Stimulated activated CD4-positive, alpha-beta T cell treated with anti-CD3 and anti-CD28 coated beads, Interleukin-1b, Interleukin-23, amount 100 ng/mL, for 1 hour (primary cell): ENCODE measurements at places on chromosomes 6 and 20.

- no peak for DNase-seq
These were observed 27.8 kb downstream of the TNFAIP3 start for GRCh38 chr6:137894779-137895385.

GRCh38 chr20:6671829-6672228, 95.7 kb upstream of the BMP2 start:
- no peak for DNase-seq

GRCh38 chr6:42696526-42697267, 25.7 kb downstream of the PRPH2 start:
- no peak for DNase-seq

DNA sequence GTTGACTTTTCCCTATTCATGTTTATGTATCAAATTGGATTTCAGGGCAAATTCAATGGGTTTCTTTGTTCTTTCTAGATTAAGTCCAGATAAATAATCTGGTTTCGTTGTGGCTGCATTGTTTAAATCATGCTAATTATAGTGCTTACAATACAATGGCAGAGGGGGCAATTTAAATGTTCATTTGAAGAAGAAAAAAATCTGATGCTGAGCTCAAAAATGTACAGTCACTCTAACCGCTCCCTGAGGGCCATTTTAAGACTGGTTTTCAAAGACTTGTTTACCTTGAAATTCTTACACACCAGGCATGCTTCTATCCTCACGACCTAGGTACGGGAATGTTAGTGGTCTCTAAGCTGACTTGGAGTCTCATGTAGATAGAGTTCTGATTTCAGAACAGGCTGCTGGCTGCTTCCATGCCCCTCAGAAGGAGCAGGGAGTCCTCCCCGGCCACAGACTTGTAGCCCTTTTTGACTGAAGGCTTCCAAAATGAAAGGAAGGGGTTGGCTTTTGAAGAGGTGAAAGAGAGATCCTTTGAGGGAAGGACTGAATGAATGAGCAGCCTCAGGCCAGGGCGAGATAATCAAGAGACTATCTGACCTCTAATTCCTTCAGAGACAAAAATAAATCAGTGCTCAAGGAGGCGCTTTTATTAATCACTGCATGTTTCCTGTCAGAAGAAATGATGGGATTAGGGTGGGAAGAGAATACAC, 86.1 kb upstream of the ZNF217 start:
- no peak for DNase-seq

DNA sequence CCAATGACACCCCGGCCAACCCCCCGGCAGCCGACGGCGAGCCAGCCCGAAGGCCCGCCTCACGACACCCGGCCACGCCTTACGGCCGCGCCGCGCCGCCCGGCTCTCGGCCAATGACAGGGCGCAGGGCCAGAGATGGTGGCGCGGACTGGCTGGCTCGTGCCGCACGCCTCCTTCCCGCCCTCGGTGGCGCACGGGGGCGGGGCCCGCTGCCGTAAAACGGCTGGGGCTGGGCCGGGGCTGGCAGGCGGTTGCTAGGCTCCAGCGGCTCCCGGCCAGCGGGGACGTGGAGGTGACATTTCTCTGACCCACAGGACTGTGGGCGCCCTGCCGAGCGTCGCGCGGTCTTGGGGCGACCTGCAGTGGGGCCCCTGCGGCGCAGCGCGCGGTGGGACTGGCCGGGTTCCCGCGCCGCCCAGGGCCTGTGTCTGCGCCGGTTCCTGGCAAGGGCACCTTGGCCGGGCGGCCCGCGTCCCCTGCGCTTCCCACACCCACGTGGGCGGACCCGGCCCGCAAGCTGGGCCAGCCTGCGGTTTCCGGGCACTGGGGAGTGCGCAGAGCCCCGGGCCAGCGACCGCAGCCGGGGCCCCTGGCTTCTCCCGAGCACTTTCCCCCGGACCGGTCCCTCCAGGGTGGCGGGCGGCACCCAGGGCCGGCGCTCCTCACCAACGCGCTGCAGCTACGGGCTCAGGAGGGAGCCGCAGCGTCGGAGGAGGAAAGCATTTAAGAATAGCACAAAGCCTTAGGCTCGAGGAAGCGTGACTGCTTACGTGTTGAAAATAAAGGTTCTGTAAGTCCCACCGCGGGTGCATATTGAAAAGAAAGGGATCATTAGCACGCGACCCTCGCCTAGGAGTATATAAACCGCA, at the start of gene MPC1:
Gene MPC1 (minus strand): TSS at position 8 of the 869 bp plus-strand sequence. CDS start 64 bp downstream, outside the sequence.
- DNase-seq: peak; percentile 84

DNA sequence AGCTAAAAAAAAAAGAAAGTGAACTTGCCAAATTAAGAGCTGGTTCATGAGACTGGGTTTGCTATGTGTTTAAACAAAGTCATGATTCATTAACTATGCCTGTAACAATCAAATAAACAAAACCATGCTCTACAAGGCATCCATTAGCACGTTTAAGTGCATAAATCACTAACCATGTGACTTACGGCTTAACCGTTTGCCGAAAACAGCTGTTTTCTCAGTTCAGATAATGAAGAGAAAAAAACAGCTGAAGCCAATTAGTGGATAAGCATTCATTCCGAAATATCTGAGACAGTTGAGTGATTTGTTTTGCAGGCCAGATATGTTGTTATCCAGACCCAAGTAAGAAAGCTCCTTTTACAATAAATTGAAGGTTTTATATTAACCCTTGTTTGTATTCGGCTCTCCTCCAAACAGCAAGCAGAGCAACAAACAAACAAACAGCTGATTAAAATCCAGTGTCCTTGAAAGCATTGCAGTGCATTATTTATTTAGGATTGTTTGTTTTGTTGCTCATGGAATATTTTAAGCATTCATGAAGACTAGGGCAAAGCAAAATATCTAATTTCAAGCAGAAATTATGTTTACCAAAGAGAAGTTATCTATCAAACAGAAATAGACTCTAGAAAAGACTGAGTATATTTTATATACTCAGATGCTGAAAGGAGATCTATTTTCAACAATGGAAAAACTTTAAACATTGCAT, 343.5 kb downstream of the RFPL4B start:
- no peak for DNase-seq

DNA sequence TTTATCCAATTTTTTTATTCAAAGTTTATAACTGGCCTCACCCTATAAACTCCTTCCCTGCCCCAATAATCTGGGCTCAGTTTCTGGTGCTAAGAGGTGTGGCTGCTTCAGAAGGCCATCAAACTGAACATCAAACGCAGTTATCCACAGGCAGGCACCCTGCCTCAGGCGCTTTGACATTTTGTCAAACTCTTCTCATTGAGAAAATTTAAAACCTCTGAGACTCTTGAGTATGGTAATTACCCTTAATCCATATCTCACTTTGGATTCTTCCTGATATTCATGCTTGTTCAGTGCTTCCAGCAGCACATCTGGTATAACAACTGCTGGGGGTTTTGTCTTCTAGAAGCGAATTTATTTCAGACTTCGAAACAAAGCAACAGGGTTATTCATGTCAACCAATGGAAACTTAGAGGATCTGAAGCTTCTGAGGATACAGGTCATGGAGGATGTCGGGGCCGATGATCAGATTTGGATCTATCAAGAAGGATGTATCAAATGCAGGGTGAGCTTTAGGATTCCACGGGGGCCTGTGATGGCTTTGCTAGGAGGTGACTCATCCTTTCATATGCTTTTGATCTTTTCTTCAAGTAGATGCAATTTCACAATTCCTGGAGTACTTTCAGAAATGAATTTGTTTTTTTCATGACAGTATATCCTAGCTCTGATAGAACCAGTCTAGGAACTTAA, 68.2 kb downstream of the RTN4IP1 start:
- no peak for DNase-seq

- no peak for DNase-seq
These were observed 43.2 kb upstream of the OSTM1 start for GRCh38 chr6:108117427-108118358.

DNA sequence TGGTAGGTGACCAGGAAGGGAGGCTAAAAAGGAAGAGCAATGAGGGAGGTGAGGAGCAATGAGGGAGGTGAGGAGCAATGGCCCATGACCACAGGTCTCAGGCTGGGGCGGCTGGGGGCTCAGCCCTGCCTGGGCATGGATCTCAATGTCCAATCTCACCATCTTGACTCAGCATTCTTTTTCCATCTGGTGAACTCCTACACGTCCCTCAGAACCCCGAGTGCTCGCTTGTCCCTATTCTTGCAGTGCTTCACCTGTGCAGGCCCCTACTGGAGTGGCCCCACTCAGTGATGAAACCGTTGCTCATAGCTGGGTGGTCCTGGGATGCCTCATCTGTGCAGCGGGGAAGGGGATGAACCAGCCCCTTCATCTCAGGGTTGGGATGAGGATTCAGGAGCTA, 16.9 kb upstream of the RBBP8NL start:
- no peak for DNase-seq

- no peak for DNase-seq
These were observed 62.6 kb upstream of the TMEM244 start for GRCh38 chr6:129923530-129924250.

GRCh38 chr6:82204020-82204419, 43.5 kb downstream of the IBTK start:
- no peak for DNase-seq

- DNase-seq: no peak
These were observed 181.9 kb downstream of the ERMARD start for GRCh38 chr6:169933251-169933821.

GRCh38 chr6:33694977-33695376, 16.5 kb downstream of the UQCC2 start:
- DNase-seq: no peak
